ENCODE measurements at places on chromosomes 3 and 15. TPM values are rescaled to one million over a fixed set of nuclear protein-coding genes. Genes with fewer than 3 reads are reported as not detected.

ZIC1 gene
- not detected for total RNA-seq

PLA2G4E gene
- total RNA-seq, result not detected

TMEM207 gene
- not detected for total RNA-seq

GOLGA6L7 gene
- total RNA-seq, result not detected

WDR82 gene
- 49.6 TPM for total RNA-seq

CD80 gene
- 1.8 TPM for total RNA-seq

TUSC7 gene
- total RNA-seq, result not detected

TRPM1 gene
- total RNA-seq, result not detected

DNAH12 gene
- total RNA-seq, result 0.15 TPM

CYP1A2 gene
- not detected for total RNA-seq

Measured in breast epithelium (tissue), 4 donors.